ENCODE measurements at places on chromosomes 1 and 21.

GRCh38 chr1:93690921-93691789, 9.5 kb upstream of the BCAR3 start:
- no peak for DNase-seq

GRCh38 chr1:85611425-85611824, 30.9 kb downstream of the CCN1 start:
- no peak for DNase-seq

- DNase-seq, result no peak
Measured at GRCh38 chr1:32733582-32734321, 31.2 kb upstream of the SYNC start.

DNA sequence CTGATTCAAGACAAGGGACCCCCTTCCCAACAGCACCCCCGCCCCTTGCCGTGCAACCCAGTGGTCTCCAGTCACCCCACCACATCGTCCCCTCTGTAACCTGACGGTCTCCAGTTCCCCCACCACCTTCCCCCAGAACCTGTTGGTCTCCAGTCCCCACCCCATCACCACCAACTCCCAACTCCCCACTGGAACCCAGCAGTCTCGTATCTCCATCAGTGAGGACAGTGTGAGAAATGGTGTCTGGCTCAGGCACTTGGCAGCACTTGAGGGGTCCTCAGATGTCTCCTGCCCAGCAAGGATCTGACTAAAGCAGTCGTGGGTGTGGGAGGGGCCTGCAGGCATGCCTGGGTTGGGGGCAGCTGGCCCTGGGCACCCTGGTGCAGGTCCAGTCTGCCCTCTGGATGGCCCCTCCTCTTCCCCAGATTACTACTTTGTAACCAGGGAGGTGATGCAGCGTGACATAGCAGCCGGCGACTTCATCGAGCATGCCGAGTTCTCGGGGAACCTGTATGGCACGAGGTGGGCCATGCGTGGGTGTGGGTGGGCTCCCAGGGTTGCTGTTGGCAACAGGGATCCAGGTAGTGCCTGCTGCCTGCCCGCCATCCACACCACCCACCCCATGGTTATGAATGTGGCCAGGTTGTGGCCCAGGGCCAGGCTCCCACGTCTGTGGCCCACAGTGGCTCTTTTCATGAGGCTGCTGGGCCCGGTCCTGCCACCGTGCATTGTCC, 3.1 kb upstream of the GJC2 start:
- no peak for DNase-seq

DNA sequence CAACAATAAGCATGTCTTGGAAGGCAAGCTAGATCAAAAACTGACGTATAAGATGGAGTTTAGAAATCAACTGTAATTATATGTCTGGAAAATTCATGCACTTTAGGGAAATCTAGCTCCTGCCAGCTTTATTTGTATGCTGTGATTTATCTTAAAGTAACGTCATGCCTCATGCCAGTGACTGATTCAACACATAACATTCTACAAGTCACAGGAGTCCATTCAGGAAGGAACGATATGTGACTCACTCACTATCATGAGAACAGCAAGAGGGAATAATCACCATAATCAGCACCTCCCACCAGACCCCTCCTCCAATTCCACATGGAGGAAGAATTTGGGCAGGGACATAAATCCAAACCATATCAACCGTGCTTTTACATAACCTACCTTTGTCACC, 682.4 kb upstream of the ADAMTS5 start:
- no peak for DNase-seq

DNA sequence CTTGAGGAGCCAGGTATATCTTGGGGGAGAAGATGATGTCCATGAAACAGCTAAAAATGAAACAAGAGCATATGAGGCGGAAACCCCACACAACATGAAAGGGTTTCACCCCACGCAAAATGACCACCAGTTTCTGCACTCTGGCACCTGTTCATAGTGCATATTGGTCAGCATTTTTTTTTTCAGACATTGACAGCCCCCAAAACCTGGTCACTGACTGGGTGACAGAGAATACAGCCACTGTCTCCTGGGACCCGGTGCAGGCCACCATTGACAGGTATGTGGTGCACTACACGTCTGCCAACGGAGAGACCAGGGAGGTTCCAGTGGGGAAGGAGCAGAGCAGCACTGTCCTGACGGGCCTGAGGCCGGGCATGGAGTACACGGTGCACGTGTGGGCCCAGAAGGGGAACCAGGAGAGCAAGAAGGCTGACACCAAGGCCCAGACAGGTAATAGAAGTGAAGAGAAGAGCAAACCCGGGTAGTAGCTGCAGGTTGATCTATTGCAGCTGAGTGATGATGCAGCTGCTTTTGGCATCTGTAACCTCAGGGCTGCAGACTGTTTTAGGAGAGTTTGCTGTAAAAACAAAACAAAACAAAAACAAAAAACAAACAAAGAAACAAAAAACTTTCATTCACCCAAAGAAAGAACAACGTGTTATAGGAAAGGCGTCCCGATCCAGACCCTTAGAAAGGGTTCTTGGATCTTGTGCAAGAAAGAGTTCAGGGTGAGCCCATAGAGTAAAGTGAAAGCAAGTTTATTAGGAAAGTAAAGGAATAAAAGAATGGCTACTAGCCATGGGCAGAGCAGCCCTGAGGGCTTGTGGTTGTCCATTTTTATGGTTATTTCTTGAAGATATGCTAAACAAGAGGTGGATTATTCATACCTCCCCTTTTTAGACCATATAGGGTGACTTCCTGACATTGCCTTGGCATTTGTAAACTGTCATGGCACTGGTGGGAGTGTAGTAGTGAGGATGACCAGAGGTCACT, 51.0 kb downstream of the TNN start:
- no peak for DNase-seq

DNA sequence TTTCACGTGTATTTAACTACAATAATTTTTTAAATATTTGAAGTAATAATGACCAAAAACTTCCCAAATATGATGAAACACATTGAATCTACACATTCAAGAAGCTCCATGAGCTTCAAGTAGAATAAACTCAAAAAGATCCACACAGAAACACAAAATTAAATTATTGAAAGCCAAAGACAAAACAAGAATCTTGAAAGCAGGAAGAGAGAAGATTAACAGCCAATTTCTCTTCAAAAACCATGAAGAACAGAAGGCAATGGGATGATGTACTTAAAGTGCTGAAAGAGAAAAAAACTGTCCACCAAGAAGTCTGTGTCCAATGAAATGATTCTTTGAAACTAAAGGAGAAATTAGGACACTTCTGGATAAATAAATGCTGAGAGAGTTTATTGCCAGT, 5.1 kb upstream of the KRTAP10-10 start:
- no peak for DNase-seq

DNA sequence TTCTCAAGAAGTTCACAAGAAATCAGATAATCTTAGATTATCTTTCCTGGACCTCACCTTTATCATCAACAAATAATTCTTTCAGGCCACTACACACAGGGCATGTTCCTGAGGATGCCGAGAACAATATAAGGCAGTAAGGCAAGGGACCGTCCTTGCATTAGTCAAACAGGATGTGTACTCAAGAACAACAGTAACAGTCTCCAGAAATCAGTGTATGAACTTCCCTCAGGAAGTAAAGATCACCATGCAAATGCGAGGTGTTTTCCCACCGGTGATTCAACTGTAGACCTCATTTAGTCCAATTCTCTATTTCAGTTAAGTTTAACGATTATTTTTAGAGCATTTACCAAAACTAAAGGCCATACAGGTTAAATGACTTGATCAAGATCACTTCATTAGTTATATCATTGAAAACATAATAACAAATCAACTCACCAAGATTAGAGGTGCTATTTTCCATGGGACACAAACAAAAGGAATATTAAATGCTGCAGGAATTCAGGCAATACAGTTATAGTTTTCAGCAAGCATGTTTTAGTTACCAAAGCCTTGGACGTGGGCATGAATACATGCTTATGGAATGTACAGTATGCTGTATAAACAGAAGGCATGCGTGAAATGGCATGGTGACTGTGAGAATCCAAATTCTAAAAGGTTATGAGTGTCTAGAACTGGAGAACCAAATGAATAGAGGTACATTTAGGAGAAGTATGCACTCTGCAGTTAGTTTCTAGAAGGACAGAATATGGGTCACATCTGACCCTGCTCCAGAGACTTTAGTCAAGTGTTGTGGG, 145.2 kb downstream of the TNR start:
- DNase-seq, result no peak

DNA sequence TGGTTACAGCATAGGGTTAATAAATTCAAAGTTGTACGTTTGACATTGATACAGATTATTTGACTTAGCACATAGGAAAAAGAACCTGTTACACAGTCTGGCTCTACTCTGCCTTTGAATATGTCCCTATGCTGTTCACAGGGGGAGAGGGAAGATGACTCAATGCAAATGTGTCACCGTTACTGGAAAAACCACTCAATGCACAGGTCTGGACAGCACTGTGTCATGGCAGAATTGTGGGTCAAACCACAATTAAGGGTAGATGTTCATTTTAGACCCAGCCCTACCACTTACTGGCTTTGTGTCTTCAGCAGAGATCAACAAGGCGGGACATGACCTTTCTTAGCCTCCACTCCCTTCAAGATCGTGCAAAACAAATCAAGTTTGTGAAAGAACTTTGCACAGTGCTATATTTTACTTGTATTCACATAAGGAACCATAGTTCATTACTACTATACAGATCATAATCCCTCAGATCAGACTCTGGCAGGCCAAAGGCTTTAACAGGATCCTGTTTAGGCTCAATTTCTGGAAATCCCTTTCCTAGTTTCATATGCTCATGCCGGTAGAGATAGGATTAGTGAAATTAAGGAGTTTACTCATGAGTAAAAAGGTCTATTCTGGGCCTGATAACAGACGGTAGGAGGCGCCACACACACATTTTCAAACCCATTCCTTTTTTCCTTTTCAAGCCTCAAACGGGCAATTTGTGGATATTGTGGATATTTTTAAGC, 22.1 kb downstream of the EIF2D start:
- peak; percentile 42 for DNase-seq

GRCh38 chr1:93616996-93617669, 64.5 kb downstream of the BCAR3 start:
- DNase-seq, result no peak

- no peak for DNase-seq
Measured at GRCh38 chr21:35172231-35172630, 123.1 kb upstream of the RUNX1 start.

- DNase-seq, result no peak
Measured at GRCh38 chr1:93784538-93784937, 94.5 kb downstream of the DNTTIP2 start.

DNA sequence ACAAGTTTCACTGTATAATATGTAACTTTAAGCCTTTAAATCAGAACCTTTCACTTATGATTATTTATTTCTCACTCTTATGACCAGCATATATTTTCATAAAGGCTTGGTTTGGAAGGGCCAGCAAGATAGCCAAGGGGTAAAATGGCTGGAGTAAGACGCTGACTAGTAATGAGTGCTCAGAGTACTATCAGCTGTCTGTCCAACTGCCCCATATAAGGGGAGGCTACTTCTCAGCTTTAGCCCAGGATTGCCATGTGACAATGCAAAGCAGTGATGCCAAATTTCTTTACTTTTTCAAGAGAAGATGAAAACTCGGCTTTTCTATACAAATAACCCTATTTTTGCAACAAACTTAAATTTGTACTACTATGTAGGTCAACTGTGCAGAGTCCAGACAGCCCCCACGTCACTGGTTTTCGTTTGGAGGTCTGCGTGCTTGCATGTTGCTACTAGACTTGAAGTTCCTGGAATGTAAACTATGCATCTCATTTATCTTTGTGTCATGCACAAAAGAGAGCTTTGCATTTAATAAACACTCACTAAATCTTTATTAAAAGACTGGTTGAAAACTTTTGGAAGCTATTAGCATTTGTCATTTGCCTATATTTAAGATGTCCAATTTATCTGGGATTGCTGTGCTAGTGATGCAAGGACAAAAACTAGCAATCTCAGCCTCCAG, 110.4 kb downstream of the TNFSF18 start:
- no peak for DNase-seq

- no peak for DNase-seq
Measured at GRCh38 chr1:178341261-178341956, 155.4 kb downstream of the CLEC20A start.

DNA sequence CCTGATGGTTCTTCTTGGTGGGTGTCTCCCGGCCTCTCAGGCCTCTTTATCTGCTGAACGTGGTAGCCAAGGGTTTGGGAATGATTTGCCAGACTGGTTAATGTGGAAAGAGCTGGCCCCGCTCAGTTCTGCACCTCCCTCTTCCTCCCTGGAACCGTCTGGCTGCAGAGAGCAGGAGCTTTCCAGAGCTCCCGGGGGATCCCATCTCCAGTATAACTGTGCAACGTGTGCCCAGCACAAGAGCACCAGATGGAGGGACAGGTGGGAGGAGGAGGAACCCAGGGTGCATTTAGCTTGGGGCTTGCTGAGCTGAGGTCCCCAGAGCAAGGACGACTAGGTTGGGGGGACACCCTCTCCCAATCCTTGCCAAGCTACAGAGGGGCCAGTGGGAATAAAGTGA, 5.0 kb downstream of the TFF1 start:
- DNase-seq, result no peak

GRCh38 chr1:59041646-59042277, 255.1 kb upstream of the FGGY start:
- no peak for DNase-seq

DNA sequence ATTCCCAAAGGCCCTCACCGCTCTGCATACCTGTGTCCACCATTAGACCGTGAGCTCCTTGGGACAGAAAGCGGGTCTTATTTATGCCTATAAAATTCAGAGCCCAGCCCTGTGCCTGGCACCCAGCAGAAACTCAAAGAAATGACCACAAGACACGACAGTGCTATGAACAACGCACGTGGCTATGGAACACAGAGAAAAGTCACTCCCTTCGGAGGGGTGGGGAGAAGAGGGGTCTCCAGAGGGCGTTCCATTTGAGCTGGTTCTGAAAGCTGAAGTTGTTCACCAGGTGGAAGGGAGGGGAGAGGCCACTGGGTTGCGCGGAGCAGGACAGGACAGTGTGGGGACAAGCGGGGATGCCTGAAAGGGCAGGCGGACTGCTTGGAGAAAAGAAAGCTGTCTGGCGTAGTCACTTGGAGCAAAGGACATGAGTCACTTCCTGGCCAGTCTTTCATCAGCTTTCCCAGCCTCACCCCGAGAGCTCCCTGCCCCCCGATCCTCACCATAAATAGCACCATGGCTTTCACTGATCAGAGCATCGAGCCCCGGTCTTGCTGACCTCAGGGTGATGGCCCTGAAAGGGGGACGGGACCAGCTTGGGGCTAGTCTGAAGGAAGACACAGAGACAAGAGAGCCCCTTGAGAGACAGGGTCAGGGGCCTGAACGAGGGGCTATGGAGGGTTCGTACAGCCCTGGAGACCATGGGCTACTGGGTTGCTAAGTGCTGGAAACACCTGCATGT, 28.5 kb downstream of the ECE1 start:
- no peak for DNase-seq
